Spinal cord (tissue), 10 donors: ENCODE measurements at places on chromosomes 6 and 20.

GRCh38 chr6:107977283-107977682 lies 19.3 kb upstream of the SEC63 start:
- peak; percentile 91 for DNase-seq

GRCh38 chr6:23547851-23548250 lies 578.2 kb upstream of the NRSN1 start:
- DNase-seq = no peak

- DNase-seq = no peak
Observed at GRCh38 chr20:48181261-48181935, 396.1 kb upstream of the SULF2 start.

DNA sequence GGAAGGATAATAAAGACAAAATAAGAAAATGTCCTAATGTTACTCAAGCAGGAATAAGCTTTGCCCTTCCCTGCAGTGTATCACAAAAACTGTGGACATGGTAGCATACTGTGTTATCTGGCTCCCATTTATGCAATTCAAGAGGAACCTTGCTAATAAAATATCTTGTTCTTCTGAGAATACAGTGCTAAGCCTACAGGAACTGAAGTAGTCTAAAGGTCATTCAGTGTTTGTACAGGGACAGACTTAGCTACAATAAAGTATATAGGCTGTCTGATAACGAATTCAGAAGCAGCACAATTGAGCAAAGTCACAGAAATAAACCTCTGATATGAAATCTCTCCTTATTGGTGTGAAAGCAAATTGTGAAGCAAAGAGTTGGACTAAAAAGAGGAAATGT lies 59.6 kb upstream of the SDHAF4 start:
- no peak for DNase-seq

- no peak for DNase-seq
Observed at GRCh38 chr6:43970913-43971775, 156.1 kb downstream of the MRPL14 start.

DNA sequence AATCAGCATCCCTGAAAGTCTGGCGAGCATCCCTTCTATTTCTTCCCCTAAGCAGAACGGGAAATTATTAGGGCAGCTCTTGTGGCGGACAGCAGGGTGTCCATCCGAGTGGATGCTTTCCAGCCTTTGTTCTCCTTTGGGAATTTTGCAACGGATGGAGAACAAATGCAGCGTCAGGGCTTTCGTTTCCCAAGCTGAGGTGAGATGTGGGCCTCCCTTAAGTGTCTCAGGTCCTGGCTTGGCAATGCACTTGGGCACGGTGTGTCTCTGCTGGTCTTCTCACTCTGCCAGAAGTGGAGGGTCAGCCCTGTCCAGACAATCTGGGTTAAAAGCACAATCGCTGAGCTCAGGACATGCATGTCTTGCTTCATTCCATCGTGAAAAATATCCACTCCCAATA lies 43.5 kb downstream of the FOXA2 start:
- no peak for DNase-seq

DNA sequence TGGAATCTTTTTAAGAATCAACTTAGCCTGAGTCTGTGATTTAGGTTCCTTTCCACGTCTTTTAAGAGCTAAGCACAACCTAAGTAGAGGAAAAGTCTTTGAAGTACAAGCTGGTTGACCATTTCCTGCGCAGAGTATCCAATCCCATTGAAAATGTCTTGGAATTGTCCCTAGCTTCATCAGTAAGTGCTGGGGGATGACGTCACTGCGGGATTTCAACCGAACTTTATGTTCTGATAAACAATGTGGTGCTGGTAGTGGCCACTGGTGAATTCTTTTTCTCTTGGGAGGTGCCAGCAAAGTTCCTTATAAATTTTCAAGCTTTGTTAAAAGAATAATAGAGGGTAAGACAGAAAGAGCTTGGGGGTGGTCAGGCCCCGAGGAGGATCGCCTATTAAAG lies 69.2 kb downstream of the PDE7B start:
- no peak for DNase-seq

DNA sequence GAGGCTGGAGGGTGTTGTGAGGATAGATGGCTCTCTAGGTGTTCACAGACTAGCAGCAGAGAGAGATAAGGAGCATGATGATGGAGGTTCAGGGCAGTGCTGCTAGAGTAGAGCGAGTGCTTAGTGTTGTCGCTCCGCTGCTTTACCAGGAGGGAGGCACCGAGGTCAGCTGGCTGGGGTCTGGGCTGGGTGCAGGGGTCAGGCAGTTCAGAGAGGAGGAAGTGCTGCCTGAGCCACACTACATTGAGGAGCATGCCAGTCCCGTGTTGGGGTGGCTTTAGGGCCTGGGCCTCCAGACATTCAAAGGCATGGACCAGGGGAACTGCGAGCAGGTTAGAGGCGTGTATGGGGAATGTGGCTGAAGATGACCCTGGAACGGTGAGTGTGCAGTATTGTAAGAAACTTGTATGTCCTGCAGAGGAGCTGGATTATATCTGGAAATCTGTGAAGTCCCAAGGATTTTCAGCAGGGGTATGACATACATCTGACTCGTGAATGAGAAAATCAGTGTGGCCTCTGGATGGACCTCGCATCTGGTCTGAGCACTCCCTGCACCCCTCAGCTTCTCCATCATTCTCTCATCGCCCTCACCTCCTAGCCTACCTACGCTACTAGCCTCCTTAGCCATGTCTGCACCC lies 66.9 kb downstream of the IGF2R start:
- DNase-seq = no peak

DNA sequence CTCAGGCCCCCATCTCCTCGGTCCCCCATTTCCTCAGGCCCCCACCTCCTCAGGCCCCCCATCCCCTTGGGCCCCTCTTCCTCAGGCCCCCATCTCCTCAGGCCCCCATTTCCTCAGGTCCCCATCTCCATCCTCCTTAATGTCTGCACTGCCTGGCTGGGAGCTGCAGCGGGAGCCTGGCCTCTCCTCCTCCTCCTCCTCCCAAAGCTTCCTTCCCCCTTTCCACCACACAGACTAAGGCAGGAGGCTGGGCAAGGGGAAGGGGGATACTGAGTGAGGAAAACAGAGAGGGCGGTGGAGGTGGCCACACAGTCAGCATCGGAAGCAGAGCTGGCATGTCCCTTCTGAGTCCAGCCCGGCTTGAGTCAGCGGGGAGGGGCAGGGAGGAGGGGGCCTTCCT lies 122.6 kb upstream of the RPS6KA2 start:
- no peak for DNase-seq

GRCh38 chr6:106536851-106537250 lies 92.4 kb downstream of the RTN4IP1 start:
- DNase-seq = no peak

DNA sequence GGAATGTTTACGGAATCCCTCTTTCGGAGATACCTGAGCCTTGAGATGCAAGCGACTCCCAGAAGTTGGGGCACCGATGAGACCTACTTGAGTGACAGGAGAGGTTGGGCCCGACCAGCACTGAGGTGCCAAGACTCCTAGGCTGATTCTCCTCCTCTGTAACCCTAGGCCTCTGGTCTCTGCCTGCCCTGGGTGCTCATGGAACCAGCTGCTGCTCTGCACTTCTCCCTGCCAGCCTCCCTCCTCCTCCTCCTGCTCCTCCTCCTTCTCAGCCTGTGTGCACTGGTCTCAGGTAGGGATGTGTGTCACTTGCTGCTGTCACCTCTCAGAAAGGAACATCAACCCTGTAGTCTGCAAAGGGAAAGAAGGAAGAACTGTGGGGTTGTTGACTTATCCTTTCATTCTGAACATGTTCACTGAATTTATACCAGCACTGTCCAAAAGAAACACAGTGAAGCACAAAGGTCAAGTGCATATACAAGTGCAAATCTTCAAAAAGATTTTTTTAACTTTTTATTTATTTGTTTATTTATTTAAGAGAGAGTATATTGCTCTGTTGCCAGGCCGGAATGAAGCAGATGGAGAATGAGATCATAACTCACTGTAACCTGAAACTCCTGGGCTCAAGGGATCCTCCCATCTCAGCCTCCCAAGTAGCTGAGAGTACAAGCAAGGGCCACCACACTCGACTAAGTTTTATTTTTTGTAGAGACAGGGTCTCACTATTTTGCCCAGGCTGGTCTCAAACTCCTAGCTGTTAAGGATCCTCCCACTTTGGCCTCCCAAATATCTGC lies 913 bp downstream of the BTN2A2 start:
- DNase-seq = no peak

GRCh38 chr20:41848180-41848579 lies 230.0 kb upstream of the CHD6 start:
- DNase-seq = no peak

- DNase-seq = no peak
Observed at GRCh38 chr6:170144571-170145271, 146.2 kb downstream of the DLL1 start.

- DNase-seq = no peak
Observed at GRCh38 chr6:125968493-125968892, 11.9 kb downstream of the HINT3 start.

- peak; percentile 94 for DNase-seq
Observed at GRCh38 chr6:90677440-90677839, 90.6 kb upstream of the MAP3K7 start.

- DNase-seq = peak; percentile 78
Observed at GRCh38 chr6:117956386-117956785, 49.3 kb downstream of the SLC35F1 start.

GRCh38 chr20:6668546-6668945 lies 98.9 kb upstream of the BMP2 start:
- DNase-seq = no peak

GRCh38 chr6:14270925-14271788 lies 153.6 kb downstream of the CD83 start:
- no peak for DNase-seq

DNA sequence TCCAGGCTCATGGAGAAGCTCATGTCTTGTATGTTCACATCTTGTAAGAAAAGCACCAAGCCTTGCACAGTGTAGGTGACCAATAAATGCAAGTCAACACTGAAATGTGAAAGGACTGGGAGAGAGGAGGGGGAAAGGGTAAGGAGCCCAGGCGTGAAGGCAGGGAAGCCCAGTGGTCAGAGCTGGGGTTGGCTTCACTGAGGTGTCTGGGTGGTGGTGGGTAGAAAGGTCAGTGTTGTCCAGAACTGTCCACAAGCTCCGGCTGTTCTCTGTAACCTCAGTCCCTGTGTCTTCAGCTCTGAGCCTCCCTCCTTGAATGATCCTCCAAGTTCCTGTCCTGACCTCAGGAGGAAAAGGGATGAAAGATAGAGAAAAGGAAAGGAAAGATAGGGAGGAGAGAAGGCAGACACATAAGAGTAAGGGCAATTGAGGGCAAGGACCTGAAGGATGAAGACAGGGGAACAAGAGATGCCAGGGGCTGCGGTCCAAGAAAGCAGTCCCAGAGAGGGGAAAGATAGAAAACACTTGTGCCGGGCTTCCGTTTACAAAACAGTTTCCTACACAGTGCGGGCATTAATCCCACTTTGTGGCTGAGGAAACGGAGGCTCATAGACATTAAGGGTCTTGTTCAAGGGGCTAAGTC lies 2.4 kb upstream of the TNXB start:
- no peak for DNase-seq

DNA sequence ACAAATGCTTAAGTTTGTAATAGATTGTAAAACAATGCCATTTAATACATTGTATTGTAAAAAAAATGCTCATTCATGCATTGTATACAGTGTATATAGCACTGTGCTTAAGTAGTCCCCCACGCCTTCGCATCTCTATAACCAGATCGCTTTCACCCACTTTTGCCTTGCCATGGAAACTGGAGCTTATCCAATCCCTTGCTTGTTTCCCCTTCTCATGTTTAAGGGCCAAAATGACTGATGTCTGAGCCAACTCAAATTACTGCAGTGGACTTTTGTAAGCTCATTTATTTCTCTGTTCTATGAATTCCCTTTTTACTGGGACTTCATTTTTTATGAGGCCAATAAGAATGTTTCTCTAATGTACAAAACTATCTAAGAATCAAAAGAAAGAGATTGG lies 730.9 kb upstream of the GJE1 start:
- DNase-seq = peak; percentile 40

DNA sequence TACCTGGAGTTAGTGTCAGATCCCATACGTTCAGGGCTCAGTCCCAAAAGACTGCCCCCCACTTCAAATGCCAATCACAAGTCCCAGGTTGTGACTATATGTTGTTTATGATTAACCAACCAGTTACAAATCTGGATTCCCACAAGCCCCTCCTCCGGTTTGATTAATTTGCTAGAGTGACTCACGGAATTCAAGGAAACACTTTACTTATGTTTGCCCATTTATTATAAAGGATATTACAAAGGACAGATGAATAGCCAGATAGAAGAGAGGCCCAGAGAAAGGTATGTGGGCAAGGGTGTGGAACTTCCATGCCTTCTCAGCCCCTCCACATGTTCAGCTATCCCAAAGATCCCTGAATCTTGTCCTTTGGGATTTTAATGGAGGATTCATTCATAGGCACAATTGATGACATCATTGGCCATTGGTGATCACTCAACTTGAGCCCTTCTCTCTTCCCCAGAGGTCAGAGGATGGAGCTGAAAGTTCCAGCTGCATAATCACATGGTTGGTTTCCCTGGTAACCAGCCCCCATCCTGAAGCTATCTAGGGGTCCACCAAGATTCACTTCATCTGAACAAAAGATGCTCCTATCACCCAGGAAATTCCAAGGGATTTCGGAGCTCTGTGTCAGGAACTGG lies 2.0 kb downstream of the ECT2L start:
- DNase-seq = no peak

GRCh38 chr6:27630727-27631608 lies 158.1 kb upstream of the ZNF184 start:
- DNase-seq = peak; percentile 59

- no peak for DNase-seq
Observed at GRCh38 chr6:145531032-145531431, 204.3 kb downstream of the EPM2A start.

- no peak for DNase-seq
Observed at GRCh38 chr6:46954837-46955451, 33.2 kb upstream of the ADGRF5 start.

DNA sequence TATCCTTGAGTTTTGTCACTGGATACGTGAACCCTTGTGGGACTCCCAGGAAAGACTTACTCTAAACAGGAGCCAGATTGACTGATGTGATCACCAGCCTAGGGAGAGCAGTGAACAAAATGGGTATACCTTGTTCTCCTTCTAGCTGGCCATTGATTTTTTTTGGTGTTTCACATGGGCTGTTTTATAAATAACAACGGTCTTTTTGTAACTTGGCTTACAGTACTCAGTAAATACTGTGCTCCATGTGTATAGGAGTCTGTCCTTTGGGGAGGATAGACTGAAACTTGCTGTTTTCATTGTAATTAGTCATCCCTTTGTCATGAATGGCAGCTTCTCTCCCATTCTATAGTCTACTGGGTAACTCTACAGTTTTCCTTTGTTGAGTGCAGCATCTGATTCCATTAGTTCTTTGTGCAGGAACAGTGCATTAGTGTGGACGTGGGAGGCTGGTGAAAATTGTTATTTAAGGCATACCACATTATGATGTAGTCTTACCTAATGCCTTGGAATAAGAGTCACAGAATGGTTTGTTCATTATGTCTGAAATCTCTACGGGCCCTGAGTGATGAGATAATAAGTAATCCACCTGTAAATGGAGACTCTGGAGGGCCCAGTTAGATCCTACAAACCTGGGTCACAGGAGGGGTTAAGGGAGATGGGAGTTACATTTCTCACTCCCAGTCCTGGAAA lies 89.5 kb downstream of the TIAM2 start:
- DNase-seq = no peak
